ENCODE measurements at places on chromosomes 2 and 18.

GRCh38 chr2:53969285-53969967, 1.4 kb downstream of the PSME4 start:
- DNase-seq = no peak

- DNase-seq = no peak
These were observed 34.8 kb downstream of the ATOH8 start for GRCh38 chr2:85788603-85789002.

DNA sequence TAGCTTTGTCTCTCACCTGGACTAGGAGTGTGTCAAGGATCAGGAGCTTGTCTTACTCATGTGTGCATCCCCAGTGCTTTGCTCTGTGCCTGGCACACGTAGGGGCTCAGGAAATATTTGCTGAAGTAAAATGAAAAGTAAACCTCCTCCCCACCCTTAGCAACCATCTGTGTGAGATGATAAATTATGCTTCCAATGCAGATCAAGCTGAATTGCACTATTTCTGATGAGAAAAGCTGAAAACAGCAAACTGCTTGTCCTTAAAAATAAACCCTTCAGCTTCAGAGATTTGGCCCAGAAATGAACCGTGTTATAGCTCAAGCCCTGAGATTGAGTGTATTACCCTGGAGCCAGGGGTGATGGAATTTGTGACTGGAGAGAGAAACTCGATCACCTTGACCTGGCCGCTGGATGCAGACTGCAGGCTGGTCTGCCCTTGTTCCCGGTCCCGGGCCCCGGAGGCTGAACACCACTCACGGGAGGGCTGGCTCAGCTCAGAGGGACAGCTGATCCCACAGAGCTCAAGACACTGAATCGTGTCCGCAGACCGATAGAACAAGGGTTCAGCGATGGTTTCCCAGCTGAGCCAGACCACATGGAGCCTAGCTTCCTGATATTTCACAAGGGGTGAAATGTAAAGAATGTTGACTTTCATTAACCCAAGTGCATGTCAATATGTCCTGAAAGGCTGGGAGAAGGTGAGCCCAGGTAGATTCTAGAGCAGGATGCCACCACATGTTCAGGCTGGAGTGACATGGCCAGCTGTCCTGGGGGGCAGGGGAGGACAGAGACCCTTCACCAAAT, 50.5 kb downstream of the DDX1 start:
- no peak for DNase-seq

DNA sequence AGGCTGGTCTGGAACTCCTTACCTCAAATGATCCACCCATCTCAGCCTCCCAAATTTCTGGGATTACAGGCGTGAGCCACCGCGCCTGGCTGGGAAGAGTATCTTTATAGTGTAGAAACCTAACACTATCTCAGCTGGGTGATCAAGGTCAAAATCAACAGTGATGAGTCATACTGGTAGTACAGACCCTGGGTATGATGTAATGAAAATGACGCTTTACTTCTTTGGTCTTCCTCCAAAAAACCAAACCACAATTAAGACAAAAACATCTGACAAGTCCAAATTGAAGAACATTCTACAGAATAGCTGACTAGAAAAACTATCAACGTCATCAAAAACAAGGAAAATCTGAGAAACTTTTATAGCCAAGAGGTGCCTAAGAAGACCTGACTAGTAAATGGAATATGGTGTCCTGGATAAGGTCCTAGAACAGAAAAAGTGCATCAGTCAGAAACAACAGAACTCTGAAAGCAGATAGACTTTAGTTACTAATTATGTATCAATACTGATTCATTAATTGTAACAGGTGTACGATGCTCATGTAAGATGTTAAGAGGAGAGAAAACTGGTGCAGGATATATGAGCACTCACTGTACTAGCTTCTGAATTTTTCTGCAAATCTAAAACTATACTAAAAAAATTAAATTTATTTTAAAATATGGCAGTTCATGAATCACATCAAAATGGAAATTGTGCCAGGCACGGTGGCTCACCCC, 25.4 kb downstream of the PDCL3 start:
- DNase-seq = no peak

GRCh38 chr2:234025466-234025865, 25.0 kb upstream of the SPP2 start:
- DNase-seq = no peak

DNA sequence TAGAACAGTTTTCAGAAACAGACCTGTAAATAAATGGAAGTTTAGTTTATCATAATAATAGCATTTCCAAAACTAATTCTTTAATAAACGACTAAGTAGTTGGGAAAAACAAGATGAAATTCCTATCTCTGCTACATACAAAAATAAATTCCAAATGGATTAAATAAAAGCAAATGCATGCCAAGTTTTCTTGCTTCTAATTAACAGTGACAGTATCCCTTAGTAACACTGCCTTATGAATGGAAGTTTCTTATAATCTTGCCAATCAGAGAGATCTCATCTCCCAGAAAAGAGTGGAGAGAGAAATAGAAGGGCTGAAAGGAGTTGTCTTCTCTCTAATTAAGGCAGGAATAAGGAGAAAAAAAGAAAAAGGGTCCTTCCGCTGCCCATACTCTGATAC, 133.9 kb downstream of the GFPT1 start:
- DNase-seq = no peak

- DNase-seq = no peak
These were observed 235.3 kb downstream of the ZNF407 start for GRCh38 chr18:74832999-74833398.

GRCh38 chr2:102096103-102096502, 46.4 kb upstream of the IL1R1 start:
- no peak for DNase-seq

GRCh38 chr18:26493021-26493420, 55.3 kb downstream of the KCTD1 start:
- no peak for DNase-seq

DNA sequence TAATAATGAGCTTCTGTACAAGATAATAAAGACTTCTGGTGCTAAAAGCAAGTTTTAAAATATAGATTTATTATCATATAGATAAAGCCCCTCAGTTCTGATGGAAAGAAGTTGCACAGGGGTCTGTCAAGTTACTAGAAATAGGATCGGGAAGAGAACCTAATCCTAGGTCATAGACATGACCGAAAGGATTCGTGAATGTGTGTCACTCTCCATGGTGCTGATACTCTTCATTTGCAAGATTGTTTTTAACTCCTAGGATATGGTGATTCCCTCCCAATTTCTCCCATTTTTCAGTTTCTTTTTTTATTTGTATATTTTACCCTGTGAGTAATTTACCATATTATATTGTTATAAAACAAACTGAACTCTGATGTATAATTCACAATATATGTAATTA, 58.9 kb upstream of the CTNNA2 start:
- no peak for DNase-seq

GRCh38 chr2:45726188-45726587, 74.7 kb downstream of the PRKCE start:
- DNase-seq = no peak

- no peak for DNase-seq
These were observed 573 bp downstream of the KDSR start for GRCh38 chr18:63366213-63367052.

DNA sequence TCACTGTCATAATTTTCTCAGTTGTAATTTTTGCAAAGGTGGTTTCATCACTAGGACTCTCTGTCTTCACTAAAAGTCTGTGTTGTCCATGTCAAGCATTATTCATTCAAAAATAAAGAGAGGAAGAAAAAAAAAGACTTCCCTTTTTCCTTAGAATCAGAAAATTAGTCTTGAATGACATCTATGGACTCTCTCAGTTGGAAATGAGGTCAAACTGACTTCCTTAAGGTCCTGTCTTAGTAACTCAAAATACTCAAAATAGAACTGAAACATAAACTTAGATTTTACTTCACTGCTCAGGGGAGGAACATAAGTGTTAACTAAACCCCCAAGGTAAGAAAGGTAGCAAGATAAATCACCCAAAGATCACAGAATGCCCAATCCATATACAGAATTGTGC, 2.2 kb upstream of the ZNF407 start:
- no peak for DNase-seq
